ENCODE measurements at places on chromosomes 6 and 20.
A peak's percentile ranks its signal among the peaks of the same experiment; 100 is the strongest.

GRCh38 chr20:63682384-63683139 is 13.9 kb upstream of the TNFRSF6B start:
- DNase-seq: peak; percentile 95

DNA sequence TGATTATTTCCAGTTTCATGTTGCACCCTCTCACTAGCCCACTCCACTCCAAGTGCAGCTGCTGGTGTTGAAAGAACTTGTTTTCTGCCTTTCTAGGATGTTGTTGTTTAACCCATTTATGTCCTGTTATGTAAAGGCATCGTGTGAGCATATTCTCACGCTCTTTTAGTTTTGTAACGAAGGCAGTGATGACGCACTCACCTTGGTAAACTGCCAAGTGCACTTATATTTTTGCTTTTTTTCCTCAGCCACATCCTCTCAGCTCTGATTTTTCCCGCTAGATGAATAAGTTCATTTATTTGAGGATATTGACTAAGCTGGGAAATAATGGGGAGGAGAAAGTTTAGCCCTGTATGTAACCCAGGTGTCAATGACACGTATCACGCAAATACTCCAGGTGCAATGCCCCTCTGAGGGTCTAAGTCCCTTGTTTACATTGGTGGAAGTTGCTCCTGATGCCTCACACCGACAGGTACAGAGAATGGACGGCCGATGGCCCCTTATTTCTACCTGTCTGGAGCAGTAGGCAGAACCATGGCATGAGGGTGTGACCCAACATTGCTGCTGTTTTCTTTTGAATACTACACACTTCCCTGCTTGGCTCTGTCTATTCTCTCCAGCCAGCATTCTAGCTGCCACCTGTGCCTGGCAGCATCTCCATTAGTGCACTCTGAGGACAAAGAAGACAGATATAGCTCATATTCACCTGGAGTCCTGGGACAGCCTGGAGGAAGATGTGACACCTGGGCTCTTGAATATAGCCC is 132.7 kb upstream of the SLC24A3 start:
- no peak for DNase-seq

DNA sequence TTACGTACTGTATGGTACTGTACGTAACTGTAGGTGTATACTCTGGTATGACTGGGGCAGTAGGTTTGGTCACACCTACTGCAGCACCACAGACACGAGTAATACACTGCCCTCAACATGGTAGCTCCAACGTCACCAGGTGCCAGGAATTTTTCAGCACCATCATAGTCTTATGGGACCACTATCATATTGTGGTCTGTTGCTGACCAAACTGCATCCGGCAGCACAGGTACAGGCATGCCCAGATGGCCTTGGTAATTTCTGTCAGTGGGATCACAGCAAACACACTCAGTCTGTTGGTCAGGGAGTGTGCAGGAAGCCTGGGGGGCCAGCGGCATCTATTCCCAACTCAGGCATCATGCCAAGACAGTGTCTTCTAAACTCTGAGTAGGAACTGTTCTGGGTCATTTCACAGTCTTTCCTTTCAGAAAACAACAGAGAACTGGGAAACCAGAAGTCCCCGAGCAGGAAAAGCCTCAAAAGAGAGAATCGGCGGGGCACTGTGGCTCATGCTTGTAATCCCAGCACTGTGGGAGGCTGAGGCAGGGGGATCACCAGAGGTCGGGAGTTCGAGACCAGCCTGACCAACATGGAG is 5.8 kb downstream of the YTHDF1 start:
- DNase-seq: no peak

DNA sequence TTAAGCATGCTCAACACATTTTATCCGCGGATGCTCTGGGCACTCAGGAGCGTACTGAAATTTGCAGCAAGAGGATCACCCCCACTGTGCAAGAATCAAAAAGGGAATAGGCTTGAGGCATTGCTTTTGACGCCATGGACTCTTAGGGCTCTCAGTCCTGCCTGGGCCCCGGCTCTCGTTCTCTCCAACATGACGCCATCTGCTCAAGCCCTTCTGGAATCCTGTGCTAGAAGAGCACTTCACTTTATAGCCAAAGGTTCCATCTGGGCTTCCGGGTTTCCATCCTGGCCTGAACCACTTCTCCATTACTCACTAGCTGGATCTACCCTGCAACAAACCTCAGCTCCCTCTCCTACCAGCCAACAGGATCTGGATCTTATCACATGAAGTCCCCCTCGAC is 105.3 kb downstream of the FOXF2 start:
- no peak for DNase-seq

GRCh38 chr20:13718171-13718570 is 66.5 kb downstream of the ESF1 start:
- no peak for DNase-seq

DNA sequence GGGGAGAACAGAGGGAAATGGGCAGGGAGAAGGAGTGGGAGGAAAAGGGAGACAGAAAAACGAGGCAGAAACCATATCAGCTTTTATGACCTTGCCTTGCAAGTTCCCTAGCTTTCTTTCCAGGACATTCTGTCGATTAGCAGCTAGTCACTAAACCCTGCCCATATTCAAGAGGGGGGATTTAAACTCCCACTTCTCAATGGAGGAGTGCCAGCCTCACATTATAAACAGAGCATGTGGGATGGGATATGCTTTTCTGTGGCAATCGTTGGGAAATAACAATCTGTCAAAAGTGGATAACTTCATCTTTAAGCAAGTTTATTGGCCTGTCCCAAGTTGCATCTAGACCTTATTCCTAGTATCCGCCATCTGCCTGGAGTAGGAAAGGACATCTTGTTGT is 57.0 kb upstream of the TMEM170B start:
- DNase-seq: no peak

- no peak for DNase-seq
Measured at GRCh38 chr6:106748547-106749207, 119.3 kb downstream of the QRSL1 start.

GRCh38 chr20:45976086-45976485 is 4.1 kb upstream of the ZNF335 start:
- DNase-seq: no peak

GRCh38 chr20:17934141-17934862 is 34.3 kb downstream of the SNX5 start:
- DNase-seq: no peak

- no peak for DNase-seq
Measured at GRCh38 chr20:50389438-50389807, 120.8 kb upstream of the PTPN1 start.

DNA sequence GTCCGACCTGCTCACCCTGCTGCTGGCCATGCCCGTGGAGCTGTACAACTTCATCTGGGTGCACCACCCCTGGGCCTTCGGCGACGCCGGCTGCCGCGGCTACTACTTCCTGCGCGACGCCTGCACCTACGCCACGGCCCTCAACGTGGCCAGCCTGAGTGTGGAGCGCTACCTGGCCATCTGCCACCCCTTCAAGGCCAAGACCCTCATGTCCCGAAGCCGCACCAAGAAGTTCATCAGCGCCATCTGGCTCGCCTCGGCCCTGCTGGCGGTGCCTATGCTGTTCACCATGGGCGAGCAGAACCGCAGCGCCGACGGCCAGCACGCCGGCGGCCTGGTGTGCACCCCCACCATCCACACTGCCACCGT is 885 bp downstream of the NTSR1 start:
- DNase-seq: no peak

- no peak for DNase-seq
Measured at GRCh38 chr20:56987986-56988385, 278.5 kb downstream of the BMP7 start.

GRCh38 chr6:149445095-149445466 is 39.7 kb downstream of the ZC3H12D start:
- DNase-seq: no peak

DNA sequence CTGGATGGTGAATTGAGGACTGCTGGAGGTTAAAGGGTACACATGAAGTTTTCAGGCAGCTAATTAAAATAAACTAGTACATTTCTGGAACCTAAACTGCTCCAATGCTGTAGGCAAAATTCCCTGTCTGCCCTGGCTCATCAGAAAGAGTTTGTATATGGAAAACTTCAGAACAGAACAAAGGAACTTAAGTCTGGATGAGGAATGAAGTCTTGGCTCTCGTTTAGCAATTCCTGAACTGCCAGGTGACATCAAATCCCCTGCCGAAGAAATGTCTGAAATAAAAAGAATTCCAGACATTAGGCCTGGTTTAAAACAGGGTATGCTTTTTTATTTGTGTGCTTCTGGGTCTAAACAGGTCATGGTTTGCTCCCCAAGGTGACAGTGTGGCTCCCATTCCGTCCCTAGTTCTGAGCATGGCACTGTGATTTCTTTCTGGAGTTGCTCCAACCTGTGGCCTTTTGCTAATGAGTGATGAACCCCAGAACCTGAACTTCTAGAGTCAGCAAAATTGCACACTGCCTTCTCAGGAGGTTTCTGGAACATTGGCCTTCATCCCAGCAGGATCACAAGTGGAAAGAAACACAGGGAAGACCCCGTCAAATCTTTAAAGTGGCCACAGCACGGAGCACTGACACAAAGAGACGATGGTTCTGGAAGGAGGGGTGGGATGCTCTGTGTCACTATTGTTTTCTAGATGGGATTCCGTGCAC is 129.4 kb upstream of the NAA20 start:
- DNase-seq: no peak

- DNase-seq: no peak
Measured at GRCh38 chr6:141316236-141316635, 816.5 kb upstream of the GJE1 start.

GRCh38 chr6:165744555-165745228 is 81.7 kb upstream of the PDE10A start:
- no peak for DNase-seq
